Retina (tissue), 1 donor: ENCODE measurements at places on chromosomes 16 and 17.

DNA sequence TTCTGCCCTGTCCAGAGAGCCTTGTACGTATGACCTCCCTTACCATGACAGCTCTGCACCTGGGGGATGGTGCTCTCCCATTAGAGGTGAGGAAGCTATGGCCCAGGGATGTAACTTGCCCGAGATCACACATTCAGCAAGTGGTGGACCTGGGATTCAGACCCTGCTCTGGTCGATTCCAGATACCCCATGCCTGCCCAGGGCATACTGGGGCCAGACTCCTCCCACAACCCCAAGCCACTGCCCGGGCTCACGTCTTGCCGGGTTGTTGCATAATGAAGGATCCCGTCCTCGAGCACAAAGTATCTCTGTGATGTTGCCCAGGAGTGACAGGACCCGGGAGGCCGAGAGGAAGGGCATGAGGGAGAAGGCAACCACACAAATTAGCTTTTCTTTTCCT lies 2.1 kb downstream of the OSBPL7 start:
- DNase-seq = no peak

DNA sequence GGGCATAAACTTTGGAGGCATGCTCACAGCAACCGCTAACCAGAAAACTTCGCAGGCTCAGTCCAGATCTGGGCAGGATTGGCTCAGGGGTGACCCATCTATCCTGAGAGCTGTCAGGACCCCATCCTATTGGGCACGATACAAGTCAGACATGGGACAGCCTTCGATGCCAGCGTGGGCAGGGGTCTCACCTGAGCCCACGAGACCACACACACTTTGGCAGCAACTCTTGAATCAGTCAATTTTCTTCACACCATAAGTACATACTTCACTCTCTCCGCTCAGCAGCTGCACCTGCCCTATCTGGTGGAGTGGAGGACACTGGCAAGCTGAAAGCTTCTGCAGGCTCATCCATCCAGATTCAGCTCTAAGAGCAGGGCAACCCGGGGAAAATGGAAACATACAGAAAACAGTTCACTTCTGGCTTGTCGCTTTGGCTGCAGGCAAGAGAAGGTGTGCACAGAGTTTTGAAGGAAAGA lies 48.3 kb downstream of the ZFHX3 start:
- DNase-seq = no peak

GRCh38 chr16:629185-629832 lies 1.5 kb upstream of the WFIKKN1 start:
- peak; percentile 87 for DNase-seq

DNA sequence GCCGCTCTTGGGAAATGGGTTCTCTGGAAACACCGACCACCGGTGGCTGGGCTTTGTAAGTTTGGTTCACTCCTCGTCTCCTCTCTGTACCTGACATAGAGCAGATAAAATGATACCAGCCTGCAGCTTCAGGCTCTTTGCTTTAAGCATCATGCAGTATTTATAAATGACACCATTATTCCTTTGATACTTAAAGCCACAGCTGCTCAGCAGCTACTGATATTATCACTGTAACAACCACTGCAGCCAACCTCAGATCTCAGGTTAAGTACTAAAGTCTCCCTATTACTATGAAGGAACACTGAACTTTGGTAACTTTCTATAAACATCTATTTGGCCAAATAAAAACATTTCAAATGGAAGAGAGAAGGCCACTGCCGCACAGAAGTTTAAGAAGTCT lies 34.6 kb downstream of the PDIA2 start:
- DNase-seq = no peak

- DNase-seq = no peak
Observed at GRCh38 chr17:59278406-59278805, 53.0 kb upstream of the YPEL2 start.

- DNase-seq = peak; percentile 75
Observed at GRCh38 chr17:68600067-68600930, 868 bp downstream of the FAM20A start.

GRCh38 chr17:81917565-81918332 lies at the start of gene SIRT7:
SIRT7 (minus strand) TSS chr17:81918176; CDS start chr17:81918131, 45 bp downstream.
- peak; percentile 74 for DNase-seq

GRCh38 chr17:56742601-56743000 lies 91.1 kb downstream of the C17orf67 start:
- DNase-seq = no peak

- peak; percentile 31 for DNase-seq
Observed at GRCh38 chr16:30615358-30616091, 5.3 kb upstream of the ZNF689 start.

- peak; percentile 52 for DNase-seq
Observed at GRCh38 chr17:50426814-50427787, 1.1 kb downstream of the ACSF2 start.

- peak; percentile 69 for DNase-seq
Observed at GRCh38 chr17:61409301-61410112, 9.9 kb downstream of the TBX2 start.

DNA sequence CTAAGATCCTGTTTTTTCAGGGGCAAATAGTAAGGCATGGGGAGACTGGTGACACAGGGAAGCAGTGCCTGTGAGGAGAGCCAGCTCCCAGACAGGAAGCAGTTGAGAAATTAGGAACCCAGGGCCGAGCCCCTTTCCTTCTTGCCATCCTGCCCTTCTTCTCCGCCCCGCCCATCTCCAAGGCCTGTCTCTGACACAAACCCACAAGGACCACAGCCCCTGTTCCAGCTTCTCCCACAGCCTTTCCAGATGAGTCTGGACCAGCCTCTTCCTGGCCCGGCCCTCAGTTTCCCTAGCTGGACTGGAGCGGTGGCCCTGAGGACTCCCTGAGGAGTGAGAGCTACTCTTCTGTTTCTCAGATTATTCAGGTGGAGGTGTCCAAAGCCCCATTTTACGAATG lies 9.9 kb downstream of the CCDC102A start:
- DNase-seq = no peak

DNA sequence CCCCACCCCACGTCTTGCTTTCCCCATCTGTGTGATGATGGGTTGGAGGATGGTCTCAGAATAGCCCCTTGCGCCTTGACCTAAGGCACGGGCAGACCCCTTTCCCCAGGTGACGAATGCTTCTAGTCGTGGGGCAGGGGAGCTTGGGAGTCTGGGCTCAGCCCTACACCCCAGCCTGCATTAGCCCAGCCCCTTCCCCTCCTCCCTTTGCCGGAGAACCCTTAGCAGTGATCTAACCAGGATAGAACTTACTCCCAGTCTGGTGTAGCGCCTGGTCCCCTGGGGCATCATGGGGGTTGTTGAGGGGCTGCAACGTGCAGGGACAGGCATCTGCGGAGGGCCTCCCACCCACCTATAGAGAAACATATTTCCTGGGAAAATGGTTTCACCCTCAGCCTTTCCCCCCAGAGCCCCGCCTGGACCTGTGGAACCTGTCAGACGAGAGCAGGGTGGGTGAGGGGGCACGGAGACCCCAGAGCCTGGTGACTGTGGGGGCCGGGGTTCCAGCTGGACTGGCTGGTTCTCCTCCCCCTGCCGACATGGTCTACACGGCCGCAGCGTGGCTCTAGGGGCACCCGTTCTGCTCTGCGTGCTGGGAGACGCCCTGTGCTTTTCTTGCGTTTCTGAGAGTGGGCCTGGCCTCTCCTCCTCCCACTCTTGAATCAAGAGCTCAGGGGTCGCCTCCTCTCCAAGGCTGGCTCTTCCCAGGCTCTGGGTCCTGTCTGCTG lies 4.7 kb downstream of the SMTNL2 start:
- DNase-seq = no peak

- no peak for DNase-seq
Observed at GRCh38 chr16:71778780-71779179, 29.9 kb downstream of the AP1G1 start.

DNA sequence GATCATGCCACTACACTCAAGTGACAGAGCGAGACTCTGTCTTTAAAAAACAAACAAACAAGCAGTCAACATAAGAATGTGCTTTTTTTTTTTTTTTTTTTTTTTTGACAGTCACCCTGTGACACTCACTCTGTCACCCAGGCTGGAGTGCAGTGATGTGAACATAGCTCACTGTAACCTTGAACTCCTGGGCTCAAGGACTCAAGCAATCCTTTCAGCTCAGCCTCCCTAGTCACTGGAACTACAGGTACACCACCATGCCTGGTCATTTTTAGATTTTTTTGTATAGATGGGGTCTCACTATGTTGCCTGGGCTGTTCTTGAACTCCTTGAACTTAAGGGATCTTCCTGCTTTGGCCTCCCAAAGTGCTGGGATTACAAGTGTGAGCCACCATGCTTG lies 15.3 kb upstream of the CHP2 start:
- no peak for DNase-seq

- peak; percentile 82 for DNase-seq
Observed at GRCh38 chr16:7086822-7087616, 245.6 kb upstream of the RBFOX1 start.

DNA sequence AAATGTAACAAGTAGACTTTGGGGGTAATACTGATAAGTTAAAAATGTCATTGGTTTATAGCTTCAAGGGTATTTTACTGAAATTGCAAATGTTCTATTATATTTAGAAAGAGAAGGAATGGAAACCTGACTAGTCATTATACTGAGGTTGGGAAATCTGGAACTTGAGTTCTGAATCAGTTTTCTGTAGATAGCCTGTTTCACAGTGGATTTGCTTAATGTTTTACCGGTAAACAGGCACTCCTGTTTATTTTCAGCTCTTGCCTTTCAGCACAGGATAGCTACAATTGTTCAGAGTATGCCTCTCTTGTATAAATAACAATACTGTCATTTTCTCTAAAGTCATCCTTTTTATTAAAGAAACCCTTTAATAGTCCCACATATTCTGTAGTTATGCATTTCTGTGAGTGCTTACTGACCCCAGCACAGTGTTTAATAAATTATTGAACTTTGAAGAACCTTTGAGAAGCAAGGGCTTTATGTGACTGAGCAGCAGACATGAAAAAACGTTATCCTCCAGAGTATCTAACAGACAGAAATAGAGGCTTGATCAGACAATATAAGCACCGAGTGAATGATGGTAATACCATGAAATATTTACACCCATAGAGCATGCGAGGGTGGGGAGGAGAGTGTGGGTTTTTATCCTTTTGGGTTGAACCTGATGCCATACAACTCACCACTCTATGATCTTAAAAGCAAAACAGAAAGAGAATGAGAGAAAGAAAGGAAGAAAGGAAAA lies 58.2 kb downstream of the FTO start:
- no peak for DNase-seq

DNA sequence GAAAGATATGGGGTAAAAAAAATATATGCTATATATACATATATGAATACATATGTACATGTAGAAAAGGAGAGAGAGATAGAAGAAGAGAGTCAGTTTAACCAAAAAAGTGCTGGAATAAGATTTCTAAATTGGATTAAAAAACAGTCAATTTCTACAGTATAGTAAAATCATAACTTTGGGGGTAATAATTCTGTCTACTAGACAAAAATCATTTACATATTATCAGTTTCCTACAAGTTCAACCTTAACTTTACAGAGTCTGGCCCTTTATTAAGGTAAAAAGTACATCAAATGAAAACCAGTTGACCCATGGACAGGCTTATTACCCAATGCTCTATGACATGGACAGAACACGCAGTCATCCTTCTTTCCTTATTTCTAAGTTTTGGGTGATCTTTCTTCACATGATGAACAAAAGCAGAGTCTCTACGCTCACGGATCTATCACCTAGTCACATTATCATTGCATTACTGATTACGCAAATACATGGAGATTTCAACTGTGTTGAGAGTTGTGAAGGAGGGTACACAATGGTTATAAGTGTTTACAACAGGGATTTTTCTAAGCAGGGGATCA lies 63.9 kb upstream of the SMIM36 start:
- no peak for DNase-seq
